ENCODE measurements at places on chromosomes 2 and 18.

GRCh38 chr2:14530506-14530905 lies 102.0 kb upstream of the LRATD1 start:
- DNase-seq, result no peak

GRCh38 chr18:76480913-76481312 lies 14.1 kb downstream of the ZNF516 start:
- DNase-seq, result no peak

DNA sequence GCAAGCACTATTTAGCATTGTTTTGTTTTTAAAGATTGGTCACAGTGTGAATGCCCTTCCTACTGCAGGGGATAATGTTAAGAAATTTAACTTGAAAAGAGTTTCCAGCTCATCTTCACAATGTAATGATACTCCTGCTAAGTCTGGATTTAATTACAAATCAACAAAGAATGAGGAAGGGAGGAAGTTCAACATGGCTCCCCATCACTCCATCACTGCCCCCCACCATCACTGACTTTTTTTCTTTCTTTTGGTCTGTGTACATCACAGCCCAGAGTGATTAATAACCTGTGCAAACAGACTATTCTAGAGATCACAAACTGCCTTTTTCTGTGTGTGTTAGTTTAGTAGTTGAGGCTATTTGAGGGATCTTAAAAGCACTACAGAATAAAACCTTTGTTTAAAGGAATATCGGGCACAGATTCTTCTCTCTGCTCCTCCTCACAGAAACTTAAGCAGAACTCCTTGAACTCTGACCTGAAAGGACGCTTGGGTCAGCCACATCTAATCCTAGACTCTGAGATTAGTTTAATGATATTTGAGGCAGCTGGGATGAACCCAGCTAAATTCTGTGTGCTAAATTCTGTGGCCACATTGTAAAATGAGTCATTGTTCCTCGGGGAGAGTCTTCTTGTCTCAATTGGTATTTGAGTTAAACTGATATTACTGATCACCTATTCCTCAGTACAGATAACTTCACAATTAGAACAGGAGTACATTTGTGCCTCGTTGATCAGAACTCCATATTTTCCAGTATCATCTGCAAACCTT lies 47.8 kb downstream of the SATB2 start:
- DNase-seq, result no peak

GRCh38 chr2:105997711-105998110 lies 196.4 kb downstream of the UXS1 start:
- DNase-seq, result peak; percentile 35

GRCh38 chr18:74806700-74807416 lies 209.2 kb downstream of the ZNF407 start:
- peak; percentile 16 for DNase-seq

DNA sequence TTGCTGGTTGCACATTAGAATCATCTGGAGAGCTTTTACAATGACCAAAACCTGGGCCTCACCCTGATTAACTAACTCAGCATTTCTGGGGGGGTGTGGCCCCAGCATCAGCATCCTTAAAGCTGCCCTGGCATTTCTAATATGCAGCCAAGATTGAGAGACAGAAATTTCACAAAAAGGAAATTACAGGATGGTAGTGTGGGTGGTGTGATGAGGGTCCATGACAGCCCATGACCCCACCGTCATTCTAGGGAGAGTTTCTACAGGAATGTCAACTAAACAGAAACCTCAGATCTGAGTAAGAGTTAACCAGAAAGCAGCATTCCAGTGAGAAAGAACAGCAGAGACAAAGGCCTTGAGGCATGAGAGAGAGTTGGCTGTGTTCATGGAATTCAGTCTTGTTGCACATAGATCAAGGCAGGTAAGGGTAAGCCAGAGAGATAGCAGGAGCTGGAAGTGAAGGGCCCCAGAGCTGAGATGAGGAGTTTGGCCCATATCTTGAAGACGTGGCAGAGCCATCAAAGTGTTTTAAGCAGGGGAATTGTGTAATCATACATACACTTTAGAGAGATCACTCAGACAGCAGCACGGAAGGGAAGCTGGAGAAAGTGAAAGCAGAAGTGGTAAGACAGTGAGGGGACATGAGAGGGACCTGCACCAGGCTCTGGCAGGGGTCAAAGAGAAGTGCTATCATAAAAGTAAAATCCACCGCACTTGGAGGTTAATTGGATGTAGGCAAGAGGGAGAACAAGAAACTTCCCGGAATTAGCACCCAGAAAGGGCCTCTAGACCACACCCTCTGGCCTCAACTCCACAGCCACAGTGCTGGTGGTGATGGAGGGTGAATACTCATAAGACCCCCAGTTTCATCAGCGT lies 7.8 kb upstream of the TRABD2A start:
- no peak for DNase-seq

- no peak for DNase-seq
Measured at GRCh38 chr2:176137252-176137580, 7.7 kb downstream of the HOXD8 start.

DNA sequence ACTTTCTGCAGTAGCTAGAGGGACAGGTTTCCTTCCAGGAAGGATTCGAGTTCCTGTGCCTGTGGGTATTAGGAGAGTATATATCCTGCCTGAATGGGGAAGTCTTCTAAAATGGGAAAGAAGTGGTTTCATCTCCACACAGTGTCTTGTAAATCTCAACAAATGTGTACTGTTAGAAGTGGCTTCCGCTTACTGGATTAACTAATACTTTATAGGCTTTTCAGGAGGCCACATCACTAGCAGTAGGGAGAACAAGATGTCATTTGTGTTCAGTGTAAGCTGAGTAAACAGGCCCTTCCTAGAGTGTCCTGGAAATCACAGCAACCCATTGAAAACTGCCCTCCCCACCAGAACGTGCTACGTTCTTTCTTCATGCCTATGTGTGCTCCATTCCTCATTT lies 12.5 kb upstream of the POLR1B start:
- DNase-seq, result no peak
